ENCODE measurements at places on chromosomes 1 and 21.

GRCh38 chr1:157085421-157085820, 14.2 kb downstream of the ETV3L start:
- DNase-seq: no peak

- no peak for DNase-seq
These were observed 796.3 kb downstream of the BRINP3 start for GRCh38 chr1:189681252-189681919.

- peak; percentile 30 for DNase-seq
These were observed 41.6 kb upstream of the PPIAL4F start for GRCh38 chr1:144551107-144551542.

DNA sequence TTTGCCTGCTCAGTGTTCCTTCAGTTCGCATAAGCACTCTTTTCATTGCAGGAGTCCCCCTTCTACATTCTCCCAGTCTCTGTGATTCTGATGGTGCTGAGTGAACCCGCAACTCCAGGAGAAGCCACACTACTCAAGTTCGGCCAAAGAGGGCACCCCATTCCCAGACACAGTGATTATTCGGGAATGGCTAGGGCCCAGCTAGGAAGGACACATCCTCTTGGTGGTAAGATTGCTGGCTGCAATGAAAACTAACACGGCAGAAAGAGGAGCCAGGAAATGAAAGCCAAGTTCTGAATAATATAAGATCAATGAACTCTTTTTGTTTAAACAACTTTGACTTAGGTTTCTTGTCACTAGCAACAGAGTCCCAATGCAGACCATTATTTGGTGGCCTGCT, 14.9 kb downstream of the CREG1 start:
- DNase-seq: peak; percentile 90

- DNase-seq: no peak
These were observed 15.9 kb upstream of the ITPKB start for GRCh38 chr1:226754793-226755533.

DNA sequence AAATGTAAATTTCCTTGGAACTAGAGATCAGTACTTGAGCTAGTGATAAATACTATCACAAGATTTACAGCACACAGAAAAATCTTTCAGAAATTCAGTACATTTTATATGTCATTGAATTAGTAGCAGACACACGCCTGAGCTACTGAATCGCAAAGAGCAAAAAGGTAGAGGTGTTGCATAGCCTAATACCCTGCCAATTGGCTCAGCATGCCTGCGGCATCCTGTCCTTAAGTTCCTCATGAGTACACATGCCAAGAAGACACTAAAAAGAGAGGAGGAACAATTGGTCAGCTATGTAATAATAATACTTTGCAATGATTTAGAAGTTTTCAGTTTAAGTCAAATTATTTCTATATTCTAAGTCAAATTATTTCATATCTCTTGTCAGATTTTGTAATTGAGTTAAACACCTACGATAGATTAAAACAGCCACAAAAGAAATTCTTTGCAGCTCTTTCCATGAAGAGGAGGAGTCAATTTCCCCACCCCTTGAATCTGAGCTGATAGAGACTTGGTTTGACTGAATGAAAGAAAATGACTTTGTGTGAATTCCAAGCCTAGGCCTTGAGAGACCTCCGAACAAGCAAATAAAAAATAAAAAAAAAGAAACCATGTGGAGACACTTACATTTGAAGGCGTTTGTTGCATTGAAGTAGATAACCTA, 36.2 kb upstream of the PKN2 start:
- peak; percentile 15 for DNase-seq

GRCh38 chr1:91557039-91557690, 56.5 kb downstream of the CDC7 start:
- no peak for DNase-seq

DNA sequence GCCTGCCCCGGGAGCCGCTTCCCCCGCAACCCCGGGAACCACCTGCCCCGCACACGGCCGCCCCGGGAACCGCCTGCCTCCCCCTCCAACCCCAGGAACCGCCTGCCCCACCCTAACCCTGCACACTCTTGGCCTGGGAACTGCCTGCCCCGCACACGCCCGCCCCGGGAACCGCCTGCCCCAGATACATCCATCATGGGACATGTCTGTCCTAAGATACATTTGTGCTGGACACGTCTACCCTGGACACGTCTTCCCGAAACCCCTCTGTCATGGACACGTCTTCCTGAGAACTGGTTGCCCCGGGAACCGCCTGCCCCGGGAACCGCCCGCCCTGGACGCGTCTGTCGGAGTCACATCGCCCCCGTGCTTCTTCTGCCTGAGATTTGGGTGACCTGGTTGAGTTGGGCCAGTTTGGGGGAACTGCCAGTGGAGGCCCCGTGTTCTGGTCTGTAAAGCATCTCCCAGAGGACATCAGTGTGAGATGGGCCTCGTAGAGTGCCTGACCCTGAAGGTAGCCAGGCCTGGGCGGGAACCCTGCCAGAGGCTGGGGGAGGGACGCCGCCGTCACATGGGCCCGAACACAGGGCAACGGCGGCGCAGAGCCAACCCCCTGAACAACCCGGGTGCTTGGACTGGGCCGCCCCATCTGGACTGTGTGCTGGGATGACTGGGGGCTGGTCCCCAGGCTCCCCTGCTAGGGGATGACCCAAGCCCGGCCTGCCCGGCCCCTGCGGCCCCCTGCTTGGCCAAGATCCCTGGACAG, 3.6 kb downstream of the PERM1 start:
- no peak for DNase-seq
